ENCODE measurements at places on chromosomes 11 and 22.
A peak's percentile ranks its signal among the peaks of the same experiment; 100 is the strongest.

DNA sequence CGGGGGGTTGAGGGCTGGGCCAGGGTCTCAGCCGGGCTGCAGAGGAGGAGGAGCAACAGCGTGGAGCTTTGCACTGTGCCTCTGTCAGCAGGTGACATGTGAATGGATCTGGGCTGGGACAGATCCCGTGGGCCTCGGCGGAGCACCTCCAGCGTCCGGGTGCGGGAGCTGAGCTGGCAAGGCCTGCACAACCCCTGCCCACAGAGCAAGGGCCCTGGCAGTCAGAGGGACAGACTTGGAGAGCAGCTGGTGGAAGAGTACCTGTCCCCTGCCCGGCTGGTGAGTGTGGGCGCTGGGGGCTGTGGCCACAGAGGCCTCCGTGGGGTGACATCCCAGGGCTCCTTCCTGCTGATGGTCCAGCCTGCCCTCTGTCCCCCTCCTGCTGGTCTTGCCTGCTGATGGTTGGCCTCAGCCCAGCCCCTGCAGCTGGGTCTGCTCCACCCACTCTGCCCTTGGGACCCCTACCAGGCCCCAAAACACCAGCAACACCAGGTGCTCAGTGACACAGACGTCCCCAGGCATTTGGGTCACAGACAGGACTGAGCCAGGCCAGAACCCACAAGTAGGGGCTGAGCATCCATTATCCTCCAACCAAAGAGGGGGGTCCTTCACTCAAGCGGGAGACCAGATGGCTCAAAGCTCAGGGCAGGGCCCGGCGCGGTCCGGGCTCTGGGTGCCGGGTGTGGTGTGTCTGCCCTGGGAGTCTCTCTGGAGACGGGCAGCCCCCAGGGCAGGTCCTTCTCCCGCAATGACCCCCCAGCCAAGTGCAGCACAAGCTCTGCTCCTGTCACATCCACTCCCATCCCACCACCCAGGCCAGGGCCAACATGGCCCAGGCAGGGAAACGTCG, 3.5 kb downstream of the LRRC56 start:
- peak; percentile 7 for DNase-seq

- DNase-seq = no peak
These were observed at the start of gene LRRC10B for GRCh38 chr11:61507962-61508861. Gene LRRC10B, plus strand, starts transcription at chr11:61508749. Its CDS starts 250 bp downstream, at chr11:61508999.

DNA sequence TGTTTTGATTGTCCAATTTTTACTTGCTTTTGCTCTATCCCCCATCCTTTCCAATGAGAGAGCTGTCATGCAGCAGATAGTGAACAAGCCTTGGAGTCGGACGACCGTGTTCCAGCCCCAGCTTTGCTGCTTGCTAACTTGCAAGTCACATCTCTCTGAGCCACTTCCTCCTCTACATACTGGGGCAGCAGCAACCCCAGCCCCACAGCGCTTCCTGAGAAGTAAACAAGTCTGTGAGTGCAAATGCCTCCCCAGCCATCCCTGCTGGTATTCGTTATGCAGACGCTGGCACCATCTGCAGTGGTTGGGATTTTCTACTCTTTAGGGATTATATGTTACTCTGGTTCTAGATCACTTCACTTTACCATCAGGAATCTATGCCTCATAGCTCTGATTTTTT, 35.0 kb downstream of the TPBGL start:
- DNase-seq = no peak

DNA sequence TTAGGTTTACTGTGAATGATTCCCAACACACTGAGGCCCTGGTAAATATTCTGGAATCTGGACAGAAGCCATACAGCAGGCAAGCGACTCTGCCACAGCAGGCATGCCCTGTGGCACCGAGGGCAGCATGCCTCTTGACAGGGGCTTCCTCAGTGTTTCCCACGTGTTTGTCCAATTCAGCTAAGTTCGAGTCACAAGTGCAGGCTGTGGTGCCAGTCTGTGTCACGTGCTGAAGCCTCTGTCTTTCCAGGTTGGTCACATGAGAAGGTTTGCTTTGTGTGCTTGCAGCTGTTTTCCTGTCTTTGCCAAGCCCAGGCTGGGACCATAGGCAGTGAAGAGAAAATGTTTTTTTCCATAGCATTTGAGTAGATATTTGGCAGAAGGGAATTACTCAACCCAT, 2.4 kb upstream of the PPFIBP2 start:
- peak; percentile 72 for DNase-seq

- DNase-seq = peak; percentile 62
These were observed 334.8 kb upstream of the LARGE1 start for GRCh38 chr22:34255042-34255441.

GRCh38 chr22:27685970-27686369, 115.6 kb downstream of the MN1 start:
- DNase-seq = no peak

DNA sequence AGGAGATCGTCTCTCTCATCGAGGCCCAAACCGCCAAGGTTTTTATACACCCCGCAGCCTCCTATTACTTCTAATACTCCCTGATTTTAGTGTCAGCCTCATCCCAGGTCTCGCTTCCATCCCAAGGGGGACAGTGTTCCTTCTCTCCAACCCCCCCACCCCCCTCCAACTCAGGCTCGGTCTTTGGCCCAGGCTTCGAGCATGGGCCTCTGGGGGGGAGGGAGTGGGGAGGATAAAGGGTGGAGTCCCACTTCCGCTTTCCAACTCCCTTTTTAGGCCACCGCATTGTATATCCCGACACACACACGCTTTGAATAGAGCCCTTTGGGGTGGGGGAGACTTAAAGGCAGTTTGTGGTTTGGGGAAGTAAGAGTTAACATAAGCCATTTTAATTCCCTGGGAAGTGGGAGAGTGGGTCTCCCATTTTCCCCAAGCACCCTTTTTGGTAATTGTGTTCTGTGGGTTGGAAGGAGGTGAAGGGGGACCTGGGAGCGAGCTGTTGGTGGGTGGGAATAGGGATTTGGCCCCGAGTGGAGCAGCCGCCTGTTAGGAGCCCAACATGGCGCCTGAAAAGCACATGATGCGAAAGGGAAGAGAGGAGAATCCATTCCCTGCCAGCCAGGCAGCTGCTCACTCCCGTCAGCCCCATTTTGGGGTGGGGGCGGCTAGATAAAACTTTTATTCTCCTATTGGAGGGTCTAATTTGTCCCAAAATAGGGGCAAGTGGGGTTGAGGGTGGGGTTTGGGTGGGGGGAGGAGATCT, 844 bp downstream of the PCF11 start:
- peak; percentile 55 for DNase-seq

- DNase-seq = no peak
These were observed 352.5 kb upstream of the CCDC179 start for GRCh38 chr11:23212807-23213206.

DNA sequence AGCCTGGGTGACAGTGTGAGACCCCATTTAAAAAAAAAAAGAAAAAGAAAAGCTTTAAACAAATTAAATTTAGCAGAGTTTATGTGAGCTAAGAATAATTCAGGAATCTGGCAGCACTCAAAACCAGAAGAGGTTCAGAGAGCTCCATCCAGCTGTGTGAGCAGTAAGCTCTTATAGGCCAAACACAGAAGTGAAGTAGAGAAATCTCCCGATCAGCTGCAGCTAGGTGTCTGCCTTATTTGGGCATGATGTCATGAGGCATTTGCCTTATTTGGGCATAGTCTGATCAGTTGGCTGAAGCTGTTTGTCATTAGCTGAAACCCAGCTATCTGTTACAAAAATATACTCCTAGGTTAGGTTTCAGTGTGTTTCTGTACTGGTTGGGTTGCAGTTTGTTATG, 8.2 kb downstream of the MS4A15 start:
- no peak for DNase-seq

GRCh38 chr11:65852508-65853245, 5.3 kb downstream of the CFL1 start:
- no peak for DNase-seq

GRCh38 chr22:49301398-49302149, 526.1 kb downstream of the BRD1 start:
- DNase-seq = no peak

DNA sequence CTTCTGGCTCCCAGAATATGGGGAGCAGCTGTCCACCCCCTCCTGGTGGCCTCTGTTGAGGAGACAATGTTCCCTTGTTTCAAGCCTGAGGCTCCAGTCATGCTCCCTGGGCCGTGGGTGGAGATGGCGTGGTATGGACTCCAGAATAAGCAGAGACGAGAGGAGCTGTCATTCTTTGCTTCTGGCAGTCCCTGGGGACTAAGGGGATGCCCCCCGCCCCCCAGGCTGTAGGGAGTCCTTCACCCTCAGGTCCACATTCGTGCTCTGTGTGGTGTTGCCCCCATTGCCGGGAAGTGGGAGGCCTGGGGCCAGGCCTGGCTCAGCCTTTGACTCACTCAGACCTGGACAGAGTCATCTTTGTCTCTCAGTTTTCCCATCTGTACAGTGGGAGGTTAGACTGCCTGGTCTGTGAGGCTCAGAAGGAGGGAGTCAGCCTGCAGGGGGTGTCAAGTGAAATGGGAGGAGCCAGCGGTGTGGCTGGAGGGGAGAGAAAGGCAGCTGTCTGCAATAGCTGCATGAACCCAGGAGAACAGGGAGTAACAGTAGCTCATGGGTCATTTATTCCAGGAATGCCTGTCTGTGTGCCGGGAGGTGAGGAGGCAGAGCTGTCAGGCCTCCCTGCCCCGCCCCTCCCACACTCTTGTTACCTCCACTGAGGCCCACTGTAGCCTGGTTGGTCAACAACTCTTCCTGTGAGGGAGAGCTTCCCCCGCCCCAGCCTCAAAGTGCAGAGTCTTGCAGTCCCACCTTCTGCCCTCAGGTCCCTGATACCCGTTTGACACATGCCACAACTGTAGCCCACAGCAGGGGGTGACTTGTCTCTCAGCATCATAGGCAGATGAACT, 6.3 kb downstream of the ARHGEF17 start:
- no peak for DNase-seq

- no peak for DNase-seq
These were observed 205.5 kb upstream of the POU2AF2 start for GRCh38 chr11:111039982-111040381.

- no peak for DNase-seq
These were observed 16.4 kb upstream of the JAM3 start for GRCh38 chr11:134052395-134052987.

DNA sequence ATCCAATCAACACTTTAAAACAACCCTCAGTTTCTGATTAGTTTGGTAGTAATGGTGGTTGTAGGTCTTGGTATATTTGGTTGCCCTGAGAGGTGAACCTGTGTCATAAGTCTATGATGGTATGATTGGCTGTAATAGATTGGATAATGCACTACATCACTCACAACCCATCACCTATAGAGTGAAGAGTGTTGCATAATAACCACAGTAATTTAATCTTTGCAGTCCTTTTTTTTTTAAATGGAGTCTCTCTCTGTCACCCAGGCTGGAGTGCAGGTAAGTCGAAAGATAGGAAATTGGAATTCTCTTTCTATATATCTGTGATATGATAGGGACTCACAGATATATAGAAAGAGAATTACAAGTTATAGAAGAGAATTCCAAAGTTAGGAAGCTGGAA, 133.4 kb upstream of the PGR start:
- DNase-seq = no peak

- DNase-seq = no peak
These were observed 15.3 kb downstream of the PTS start for GRCh38 chr11:112241486-112241885.

DNA sequence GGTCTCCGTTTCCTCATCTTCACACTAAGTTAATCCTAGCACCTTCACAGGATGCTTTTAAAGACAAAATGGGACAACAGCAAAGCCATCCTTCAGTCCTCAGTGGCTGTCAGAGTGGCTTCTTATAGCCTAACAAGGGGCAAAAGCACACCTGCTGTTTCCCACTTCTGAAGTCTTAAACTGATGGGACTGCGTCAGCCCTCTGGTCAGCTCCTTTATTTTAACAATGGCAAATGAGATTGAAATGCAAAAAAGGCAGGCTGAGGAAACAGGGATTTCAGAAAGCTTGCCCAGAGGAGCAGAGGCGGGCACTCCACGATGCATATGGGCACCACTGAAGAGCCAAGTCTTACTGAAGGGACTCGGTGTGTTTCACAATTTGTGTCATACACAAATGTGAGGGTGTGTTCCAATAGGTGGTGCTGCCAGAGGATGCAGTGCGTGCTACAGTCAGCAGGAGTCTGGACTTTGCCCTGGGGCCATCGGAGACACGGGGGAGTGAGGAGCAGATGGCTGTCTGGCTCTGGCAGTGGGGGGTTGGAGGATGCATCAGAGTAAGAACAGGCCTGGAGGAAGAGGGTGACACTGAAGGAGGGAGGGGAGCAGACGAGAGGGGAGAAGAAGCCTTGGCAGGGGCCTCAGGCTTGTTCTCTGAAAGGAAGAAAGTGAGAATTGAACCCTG, 47.3 kb downstream of the TENM4 start:
- DNase-seq = no peak

- no peak for DNase-seq
These were observed 9.9 kb upstream of the RNASEH2C start for GRCh38 chr11:65730461-65730860.

- DNase-seq = no peak
These were observed 15.5 kb upstream of the TMEM135 start for GRCh38 chr11:87022254-87022653.

DNA sequence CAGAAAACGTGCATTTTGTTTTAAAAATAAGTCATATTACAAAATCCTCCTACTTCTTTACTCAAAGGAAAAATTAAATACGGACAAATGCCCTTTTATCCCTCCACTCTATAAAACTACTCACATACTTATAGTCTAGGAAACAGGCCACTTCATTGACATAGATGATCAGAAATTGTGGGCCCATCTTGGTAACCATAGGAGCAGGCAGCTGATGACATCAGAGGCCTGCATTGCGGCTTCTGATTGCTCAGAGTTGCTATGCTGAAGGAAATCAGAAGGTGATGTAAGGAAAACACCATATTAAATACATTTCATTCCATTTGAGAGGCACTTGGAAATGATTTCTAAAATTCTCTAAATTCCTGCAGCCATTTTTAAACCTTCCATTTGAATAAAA, 27.0 kb downstream of the FAM76B start:
- no peak for DNase-seq

- DNase-seq = no peak
These were observed 39.5 kb upstream of the CLNS1A start for GRCh38 chr11:77677138-77677537.

DNA sequence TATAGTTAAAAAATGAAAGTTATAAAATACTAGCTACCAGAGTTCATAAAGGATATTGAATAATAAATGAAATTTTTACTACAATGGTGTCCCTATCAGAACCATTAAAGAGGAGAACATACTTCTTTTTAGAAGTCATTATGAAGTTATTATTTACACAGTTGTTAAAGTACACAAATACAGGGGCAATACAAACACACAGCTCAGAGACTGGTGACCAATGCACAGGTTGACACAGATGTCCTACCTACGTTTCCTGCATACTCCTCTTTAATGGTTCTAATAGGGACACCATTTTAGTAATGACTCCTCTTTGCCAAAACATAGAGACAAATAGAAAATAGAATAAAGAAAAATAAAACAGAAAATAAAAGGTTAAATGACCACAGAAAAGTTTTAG, 10.1 kb downstream of the NLRP10 start:
- no peak for DNase-seq

DNA sequence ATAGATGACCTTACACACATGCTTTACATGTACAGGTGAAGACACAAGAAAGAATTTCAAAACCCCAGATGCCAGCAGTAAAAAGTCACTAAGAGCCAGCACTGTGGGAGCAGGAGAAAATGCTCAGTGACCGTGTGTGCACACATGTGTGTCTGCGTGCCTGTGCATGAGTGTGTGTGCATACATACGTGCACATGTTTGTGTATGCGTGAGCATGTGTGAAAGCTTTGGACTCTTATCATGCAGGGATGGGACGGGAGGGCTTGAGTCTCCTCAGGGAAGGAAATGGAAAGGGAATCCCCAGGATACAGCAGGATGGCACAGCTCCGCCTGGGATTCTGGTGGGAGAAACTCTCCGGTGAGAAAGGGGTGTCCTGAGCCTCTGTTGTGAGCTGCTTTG, 121.5 kb upstream of the B3GAT1 start:
- no peak for DNase-seq

- DNase-seq = no peak
These were observed 17.5 kb upstream of the GAL start for GRCh38 chr11:68666849-68667248.
